Hippocampal formation (tissue), 2 donors: ENCODE measurements at places on chromosomes 2 and 18.

- DNase-seq: no peak
These were observed 537.4 kb downstream of the CPS1 start for GRCh38 chr2:211093743-211094303.

DNA sequence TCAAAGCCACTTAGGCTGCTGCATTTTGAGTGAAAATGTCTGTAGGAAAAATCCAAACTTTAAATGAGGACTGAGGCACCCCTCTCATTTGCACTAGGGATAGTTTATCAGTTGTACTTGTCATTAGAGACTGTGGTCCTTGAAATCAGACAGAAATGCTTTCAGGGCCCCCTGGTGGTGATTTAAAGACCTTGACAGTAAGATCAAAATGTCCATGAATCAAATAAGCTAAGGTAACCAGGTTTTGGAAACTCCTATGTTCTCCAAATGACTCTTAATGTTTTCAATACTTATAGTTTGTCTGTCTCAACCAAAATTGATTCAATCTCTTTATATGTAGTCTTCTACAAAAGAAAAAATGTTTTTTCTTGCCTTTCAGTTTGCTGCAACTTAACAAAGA is 28.8 kb upstream of the DDX18 start:
- DNase-seq: no peak

DNA sequence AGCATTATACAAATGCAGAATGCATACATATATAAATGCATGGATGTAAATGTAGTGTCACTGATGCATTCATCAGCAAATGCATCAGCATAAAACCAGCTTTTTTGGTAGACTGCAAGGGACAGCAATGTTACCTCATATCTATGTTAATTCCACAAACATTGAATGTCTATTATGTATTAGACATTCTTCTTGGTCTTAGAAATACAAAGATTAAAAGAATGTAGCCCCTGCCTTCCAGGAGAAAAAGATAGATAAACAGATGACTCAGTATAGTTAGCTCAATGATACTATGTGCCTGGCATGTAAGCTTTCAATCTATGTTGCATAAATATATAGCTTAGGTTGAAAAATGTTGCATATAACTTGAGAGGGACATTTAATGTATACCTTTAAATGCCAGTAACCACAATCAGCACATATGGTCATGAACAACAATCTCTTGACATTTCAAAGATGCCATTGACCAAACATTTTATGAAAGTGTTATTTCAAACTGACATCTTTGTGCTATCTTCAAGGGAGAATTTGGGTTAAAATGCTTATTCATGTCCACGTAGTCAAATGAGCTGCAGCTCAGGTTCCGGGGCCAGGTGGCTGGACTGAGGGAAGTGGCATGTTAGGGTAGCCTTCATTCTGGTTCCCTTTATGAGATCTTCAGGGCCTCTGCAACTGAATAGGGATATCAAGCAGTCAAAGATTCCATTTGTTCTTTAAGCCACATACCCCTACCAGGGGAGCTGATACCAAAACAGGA is 45.2 kb upstream of the GCG start:
- no peak for DNase-seq

- no peak for DNase-seq
These were observed 6.5 kb downstream of the GPC1 start for GRCh38 chr2:240441993-240442411.

GRCh38 chr2:186687807-186688211 is 6.1 kb upstream of the FAM171B start:
- DNase-seq: no peak

DNA sequence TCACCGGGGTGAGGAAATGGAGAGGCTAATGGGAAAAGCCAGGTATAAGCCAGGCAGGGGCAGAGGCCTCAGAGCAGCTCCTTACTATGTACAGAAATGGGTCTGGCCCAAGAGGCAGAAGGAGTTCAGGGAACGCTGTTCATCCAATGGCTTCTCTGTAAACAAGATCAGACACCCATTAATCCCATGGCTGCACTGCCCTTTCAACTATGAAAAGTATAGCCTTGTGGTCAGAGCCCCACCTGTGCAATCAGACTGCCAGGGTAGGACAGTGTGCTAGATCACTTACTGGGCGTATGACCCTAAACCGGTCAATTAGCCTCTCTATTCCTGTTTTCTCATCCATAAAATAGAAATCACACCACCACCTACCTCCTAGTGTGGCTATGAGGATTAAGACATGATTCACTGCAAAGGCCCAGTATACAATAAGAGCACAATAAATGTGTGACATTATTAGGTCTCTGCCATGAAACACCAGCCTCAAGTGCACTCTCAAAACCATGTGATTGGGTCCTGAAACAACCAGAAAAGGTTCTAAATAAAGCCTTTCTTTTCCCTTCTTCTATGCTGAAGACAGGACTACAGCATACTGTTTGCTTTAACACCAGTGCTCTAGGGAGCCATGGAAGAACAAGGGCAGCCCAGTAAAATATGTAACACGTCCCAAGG is 4.4 kb downstream of the ANKRD44 start:
- DNase-seq: no peak

GRCh38 chr2:23411752-23412431 is 26.9 kb downstream of the KLHL29 start:
- DNase-seq: no peak

GRCh38 chr2:197383825-197384224 is 51.0 kb downstream of the SF3B1 start:
- DNase-seq: no peak

- no peak for DNase-seq
These were observed 50.0 kb downstream of the CPO start for GRCh38 chr2:206989311-206989710.

DNA sequence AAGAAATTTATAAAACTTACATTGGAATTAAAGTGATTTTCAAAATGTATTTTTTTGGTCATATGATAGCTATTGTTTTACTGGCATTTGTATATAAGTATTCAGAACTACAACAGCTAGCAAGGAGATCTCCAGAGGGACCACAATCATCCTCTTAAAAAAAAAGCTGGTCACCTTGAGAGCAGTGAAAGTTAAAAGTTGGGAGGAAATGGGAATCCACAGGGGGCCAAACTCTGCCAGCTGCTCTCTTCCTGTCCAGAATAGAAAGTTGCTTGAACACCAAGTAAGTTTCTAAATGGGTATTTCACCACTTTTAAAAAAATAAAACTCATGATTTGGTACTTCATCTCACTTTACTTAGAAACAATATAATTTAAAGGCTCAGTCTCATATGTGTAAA is 1025.1 kb downstream of the LRP1B start:
- DNase-seq: no peak

- DNase-seq: no peak
These were observed 43.0 kb downstream of the OSGEPL1 start for GRCh38 chr2:189719571-189719970.

GRCh38 chr2:79612999-79613398 is 100.1 kb downstream of the CTNNA2 start:
- DNase-seq: no peak

- DNase-seq: no peak
These were observed 33.0 kb upstream of the GLS start for GRCh38 chr2:190847504-190848081.

- DNase-seq: no peak
These were observed 225.3 kb upstream of the HDAC4 start for GRCh38 chr2:239625971-239626734.

- DNase-seq: no peak
These were observed 62.2 kb downstream of the RPL37A start for GRCh38 chr2:216560838-216561270.

- no peak for DNase-seq
These were observed 9.4 kb upstream of the TMEM163 start for GRCh38 chr2:134728163-134728562.

DNA sequence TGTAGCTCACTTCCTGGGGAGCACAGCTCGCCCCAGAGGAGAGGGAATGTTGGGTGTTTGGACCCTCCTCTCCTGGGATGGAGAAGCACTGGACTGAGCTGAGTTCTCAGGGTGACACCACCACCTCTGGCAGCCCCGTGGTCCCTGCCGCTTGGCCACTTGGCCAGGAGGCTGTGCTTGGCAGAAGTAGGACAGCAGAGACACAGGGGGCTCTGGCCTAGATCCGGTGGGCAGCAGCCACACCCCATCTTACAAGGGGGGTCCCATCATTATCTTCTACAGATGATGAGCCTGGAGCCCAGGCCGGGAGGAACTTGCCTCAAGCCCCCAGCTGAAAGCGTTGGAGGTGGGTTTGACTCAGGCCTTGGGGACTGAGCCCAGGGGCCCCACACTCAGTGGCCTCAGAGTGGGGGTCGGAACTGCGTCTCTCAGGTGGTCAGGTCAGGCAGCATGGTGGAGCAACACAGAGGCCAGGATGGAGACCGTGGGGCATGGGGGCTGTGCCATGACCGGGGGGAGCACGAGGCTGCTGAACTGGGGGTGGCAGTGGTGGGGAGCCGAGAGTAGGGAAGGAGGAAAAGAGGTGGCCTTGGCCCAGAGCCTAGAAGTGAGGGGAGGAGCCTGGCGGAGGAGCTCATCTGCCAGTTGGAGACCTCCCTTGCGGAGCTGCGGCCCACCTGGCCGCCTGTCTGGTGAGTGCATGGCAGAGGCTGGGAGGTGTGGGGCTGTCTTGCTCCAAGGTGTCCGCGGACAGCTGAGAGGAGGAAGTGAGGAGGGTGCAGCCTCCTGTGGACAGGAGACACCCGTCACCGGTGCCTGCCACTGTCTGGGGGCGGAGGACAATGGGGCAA is 63.6 kb upstream of the HDAC4 start:
- no peak for DNase-seq

- DNase-seq: no peak
These were observed 323.1 kb downstream of the TMX3 start for GRCh38 chr18:68391801-68392200.
